ENCODE measurements at places on chromosomes 7 and 10. TPM values are rescaled to one million over a fixed set of nuclear protein-coding genes. Genes with fewer than 3 reads are reported as not detected.

UPK3B gene
- total RNA-seq: 2.6 TPM

IFIT2 gene
- total RNA-seq: 2.7 TPM

HKDC1 gene
- total RNA-seq: 0.48 TPM

APBB1IP gene
- total RNA-seq: not detected

FRMPD2 gene
- total RNA-seq: not detected

KIN gene
- total RNA-seq: 11.5 TPM

GUSB gene
- total RNA-seq: 19.6 TPM

TMEM236 gene
- total RNA-seq: not detected

DNAJC12 gene
- 0.21 TPM for total RNA-seq

C10orf105 gene
- not detected for total RNA-seq

NXPH1 gene
- not detected for total RNA-seq

CUZD1 gene
- 0.92 TPM for total RNA-seq

EVX1 gene
- not detected for total RNA-seq

METTL2B gene
- total RNA-seq: 38.1 TPM

SORCS1 gene
- not detected for total RNA-seq

UPK3BL2 gene
- 1.3 TPM for total RNA-seq
